ENCODE measurements at places on chromosomes 4 and X.

DNA sequence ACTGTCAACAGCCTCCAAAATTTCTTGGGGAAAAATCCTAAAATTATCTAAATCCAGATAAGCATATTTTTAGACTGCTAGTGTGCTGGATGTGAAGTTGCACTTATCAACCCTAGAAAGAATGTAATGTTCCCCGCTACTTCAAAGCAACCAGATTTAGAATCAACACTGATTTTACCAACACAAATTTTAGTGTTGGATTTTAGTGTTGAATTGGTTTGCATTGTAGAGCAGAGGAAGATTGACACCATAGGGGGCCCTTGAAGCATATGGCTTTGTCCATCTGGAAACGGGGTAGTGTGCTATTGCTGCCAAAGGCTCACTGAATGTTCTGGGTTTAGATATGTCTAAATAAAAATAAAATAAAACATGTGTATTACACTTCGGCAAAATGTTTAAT is 126.3 kb upstream of the EMCN start:
- no peak for DNase-seq

DNA sequence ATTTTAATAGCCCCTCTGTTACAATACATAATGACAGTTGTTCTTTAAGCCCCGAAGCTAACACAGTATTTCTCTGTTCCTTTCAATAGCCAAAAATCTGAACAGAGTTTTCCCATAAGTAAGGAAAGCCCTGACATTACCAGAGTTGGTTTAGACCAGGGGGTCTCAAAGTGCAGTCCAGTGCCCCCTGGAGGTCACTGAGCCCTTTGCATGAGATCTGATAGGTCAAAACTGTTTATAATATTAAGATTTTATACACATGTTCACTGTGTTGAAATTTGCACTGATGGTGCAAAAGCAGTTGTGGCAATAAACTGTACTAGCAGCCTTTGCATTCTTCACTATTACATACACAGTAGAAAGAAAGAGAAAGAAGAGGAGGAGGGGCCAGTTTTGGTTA is 177.1 kb downstream of the SPANXN3 start:
- DNase-seq: no peak

DNA sequence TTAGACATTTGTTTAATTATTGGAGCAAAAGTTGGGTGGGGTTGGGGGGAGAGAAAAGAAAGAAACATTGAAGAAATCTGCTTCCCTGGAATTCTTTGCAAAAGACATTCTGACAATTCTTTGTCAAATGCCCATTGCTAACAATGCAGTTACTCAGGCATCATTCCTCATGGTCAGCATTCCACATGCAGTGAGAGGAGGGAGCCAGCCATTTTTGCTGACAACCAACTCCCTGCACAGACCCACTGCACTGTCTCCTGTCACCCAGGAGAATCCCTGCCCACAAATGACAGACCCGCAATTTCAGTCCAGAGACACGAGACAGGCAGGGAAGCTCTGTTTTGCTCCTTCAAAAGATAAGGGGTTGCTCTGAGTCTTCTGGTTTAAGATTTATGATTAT is 985.1 kb upstream of the SLIT2 start:
- no peak for DNase-seq

DNA sequence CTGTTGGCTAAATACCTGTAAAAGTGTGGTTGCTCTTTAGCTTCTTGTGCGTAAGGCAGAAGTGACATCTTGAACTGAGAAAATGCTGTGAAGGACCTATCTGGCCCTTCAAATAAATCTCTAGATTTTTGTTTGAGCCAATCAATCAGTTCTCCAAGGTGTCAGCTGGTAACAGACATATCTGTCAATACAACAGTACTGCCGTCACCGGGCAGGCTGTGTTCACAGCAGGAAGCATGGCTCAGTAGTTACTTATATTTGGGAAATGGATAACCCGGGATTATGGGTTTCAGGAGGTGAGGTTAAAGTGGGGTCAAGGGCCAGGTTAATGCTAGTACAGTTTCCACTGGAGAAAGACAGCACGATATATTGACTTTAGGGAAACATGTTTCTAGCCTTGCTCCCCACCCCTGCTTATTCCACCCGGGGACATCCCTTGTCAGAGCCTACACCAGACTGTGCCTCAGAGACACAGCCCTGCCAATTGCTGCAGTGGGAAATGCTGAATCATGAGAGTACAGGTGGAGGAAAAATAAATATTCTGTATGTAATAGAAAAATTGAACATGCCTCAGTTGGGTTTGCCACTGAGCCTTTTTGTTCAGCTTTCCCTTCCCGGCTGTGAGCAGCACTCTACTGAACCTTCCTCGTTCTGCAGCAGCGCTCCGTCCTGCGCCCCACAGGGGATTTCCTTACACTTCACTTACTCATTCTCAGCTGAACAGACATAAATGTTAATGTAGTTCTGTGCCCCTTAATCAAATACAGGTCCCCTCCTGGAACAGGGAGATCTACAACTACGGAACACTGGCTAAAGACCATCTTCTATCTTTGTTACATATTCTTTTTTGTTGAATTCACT is 121.1 kb downstream of the MGST2 start:
- no peak for DNase-seq

DNA sequence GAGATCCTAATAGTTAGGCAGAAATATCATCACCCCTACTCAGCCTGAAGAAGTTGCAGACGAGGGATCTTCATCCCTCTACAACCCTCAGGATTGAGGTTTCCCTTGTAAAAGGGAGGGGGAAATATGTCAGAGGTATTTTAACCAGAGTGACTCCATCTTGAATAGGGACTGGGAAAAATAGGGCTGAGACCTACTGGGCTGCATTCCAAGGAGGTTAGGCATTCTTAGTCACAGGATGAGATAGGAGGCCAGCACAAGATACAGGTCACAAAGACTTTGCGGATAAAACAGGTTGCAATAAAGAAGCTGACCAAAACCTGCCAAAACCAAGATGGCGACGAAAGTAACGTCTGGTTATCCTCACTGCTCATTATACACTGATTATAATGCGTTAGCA is 17.5 kb downstream of the IL13RA2 start:
- DNase-seq: no peak

DNA sequence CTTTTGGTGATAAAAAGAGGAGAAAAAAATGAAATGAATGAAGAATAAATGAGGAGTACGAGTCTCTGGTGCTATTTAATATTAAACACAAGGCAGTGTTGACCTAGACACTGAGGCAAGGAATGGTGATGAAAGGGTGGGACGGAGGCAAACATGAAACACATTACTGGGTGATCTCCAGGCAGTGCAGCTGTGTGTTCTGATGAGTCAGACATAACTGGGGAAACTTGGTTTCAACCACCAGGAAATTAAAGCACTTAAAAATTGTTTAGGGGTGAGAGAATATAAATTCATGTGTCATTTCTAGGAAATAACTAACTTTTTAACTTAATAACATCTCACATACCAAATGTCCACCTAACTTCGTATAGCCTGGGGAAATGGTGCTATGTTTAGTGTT is 19.7 kb upstream of the CXCL6 start:
- DNase-seq: no peak

DNA sequence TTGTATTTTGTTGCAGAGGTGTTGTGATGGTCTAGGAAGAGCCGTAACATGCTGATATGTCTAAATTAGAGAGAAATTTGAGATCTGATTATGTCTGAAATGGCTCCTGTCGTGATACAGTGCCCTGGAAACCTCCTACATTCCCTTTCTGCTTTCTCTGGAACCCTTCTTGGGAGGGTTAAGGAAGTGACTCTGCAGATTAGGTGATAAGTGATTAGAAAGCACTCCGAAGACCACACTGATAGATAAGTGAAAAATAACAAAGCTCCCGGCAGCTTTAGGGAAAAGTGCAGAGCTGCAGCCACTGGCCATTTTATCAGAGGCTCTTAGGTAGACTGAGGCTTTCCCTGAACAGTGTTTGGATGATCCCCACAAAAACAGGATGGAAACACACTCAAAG is 110.6 kb downstream of the MGST2 start:
- no peak for DNase-seq

GRCh38 chr4:2256156-2256731 is 5.7 kb downstream of the MXD4 start:
- peak; percentile 0 for DNase-seq

DNA sequence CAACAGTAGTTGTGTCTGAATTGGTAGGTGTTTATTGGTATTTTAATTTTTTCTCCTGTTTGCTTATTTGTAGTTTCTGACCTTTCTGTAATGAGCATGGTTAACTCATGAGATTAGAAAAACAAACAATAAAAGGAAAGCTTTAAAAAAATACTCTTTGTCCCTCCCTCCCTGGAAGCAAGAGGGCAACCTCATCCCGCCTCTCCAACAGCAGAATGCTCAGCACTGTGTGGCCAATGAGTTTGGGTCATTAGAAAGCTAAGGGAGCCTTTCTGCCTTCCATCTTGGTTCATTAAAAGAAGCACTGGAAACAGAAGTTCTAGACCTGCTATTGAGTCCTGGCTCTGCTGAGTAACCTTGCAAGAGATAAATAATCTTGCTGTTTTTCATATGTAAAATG is 33.9 kb downstream of the TRPC5 start:
- DNase-seq: no peak

- DNase-seq: no peak
Observed at GRCh38 chr4:162503868-162504267, 340.1 kb upstream of the FSTL5 start.

DNA sequence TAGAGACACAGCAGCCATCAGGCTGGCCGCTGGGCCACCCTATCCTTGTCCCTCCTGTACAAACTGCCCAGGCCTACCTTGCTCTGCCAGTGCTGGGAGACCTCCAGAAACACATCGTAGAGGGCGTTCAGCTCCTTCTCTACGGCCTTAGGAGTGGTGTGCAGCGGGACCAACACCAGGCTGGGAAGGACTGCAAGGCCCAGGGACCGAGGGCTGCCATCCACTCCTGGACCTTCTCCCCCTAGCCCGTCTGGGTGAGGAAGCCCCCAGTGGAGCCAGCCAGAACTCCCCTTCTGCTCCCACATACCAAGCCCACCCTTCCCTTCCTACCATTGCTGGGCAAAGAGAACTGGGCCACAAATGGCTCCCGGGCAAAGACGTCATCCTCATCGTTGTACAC is 5.0 kb downstream of the RPL10 start:
- no peak for DNase-seq

DNA sequence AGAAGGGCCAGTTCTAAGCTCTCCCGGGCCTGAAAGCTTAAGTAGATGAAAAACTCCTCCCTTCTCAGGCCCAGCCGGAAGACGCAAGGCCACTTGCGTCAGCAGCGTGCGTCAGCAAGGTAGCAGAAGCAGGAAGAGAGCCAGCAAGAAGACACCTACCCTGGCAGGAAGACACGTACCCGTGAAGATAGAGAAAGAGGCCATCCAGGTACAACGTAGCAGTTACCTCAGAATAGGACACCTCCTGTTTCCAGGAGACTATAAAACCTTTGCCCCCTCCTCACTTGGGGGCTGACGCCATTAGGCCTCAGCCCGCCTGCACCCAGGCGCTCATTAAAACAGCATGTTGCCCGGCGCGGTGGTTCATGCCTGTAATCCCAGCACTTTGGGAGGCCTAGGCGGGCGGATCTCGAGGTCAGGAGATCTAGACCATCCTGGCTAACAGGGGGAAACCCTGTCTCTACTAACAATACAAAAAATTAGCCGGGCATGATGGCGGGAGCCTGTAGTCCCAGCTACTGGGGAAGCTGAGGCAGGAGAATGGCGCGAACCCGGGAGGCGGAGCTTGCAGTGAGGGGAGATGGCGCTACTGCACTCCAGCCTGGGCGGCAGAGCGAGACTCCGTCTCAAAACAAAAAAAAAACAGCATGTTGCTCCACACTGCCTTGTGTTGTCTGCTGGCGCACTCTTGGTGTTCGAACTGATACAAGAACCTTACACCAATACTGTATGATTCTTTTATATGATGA is 242.7 kb upstream of the NWD2 start:
- no peak for DNase-seq

Data from stimulated activated CD4-positive, alpha-beta T cell treated with anti-CD3 and anti-CD28 coated beads, Interleukin-4, amount 100 ng/mL, for 4 hours (primary cell).